Cerebellum (tissue), 4 donors: ENCODE measurements at places on chromosomes 13 and 19.

DNA sequence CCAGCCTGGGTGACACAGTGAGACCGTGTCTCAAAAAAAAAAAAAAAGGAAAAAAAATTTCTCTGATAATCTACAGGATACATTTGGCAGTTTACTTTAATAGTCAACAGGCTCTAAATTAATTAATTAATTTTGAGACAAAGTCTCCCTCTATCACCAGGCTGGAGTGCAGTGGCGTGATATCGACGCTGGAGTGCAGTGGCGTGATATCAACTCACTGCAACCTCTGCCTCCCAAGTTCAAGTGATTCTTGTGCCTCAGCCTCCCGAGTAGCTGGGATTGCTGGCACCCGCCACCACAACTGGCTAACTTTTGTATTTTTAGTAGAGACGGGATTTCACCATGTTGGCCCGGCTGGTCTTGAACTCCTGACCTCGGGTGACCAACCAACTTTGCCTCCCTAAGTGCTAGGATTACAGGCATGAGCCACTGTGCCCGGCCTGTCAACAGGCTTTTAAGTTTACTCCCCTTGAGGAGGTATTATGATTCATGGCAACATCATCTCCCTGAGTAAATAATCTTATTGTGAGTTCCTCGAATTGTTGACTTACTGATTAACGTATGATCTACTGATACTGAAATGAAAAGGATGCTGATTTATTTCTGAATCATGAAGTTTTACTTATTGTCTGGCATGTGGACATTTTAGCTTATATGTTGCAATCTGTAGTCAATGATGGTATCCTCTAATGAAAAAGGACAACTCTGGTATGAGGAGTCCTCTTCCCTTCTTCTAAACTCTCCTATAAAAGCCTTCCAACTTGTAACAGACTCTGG lies 21.3 kb upstream of the MTRF1 start:
- DNase-seq = no peak

DNA sequence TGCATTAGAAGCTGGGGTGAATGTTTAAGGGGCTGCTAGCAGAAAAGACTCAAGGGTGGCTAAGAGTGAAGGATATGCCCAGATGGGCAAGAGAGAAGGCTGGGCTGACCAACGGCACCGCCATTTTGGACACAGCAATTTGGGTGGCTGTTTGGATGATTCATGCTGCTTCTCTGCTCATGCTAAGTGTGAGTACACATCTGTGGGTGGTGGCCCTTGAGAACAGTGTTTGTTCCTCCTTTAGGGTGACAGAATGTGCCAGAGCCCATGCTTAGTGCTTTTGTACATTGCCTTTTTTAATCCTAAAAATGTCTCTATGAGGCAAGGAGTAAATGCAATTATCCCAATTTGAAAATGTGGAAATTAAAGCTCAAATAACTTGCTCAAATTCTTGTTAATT lies 9.8 kb downstream of the CBY2 start:
- DNase-seq = no peak

DNA sequence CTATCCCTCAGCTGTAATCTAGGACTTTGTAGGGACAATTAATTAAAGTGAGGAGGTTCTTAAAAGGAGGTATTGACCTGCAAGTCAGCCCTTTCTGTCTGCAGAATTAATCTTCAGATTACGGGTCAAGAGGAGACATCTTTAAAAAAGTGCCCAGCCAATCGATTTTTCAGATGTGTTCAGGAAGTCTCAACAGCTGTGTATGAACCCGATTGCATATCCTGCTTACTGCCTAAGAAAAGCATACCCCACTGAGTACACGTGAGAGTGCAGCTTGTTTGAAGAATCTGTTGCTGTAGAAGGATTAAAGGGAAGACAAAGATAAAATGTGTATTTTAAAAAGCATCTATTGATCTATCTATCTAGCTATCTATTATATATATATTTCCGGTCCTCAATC lies 1194.5 kb downstream of the UQCRFS1 start:
- DNase-seq = no peak

GRCh38 chr19:1986357-1987162 lies 29.0 kb downstream of the BTBD2 start:
- no peak for DNase-seq

DNA sequence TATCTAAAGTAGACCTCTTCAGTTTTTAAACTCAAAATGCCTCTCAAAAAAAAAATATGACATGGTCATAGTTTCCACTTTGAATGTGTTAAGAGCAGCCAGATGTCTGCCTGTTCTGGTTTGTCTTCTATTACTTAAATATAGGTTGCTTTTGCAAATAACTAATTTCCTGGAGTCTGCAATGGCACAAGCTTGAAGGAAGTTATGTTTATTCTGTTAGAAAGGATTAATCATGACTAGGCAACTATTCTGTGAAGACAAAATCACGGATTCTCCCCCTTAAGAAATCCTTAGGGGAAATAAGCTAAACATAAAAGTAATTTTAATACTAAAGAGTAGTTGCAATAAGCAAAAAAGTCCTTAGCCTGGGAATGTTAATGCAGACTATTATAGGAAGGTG lies 26.3 kb downstream of the SKA3 start:
- no peak for DNase-seq

- no peak for DNase-seq
Measured at GRCh38 chr19:58352760-58353671, at the start of gene A1BG. TSS of gene A1BG (minus strand) at chr19:58353492. CDS start at chr19:58353437, 55 bp downstream.

DNA sequence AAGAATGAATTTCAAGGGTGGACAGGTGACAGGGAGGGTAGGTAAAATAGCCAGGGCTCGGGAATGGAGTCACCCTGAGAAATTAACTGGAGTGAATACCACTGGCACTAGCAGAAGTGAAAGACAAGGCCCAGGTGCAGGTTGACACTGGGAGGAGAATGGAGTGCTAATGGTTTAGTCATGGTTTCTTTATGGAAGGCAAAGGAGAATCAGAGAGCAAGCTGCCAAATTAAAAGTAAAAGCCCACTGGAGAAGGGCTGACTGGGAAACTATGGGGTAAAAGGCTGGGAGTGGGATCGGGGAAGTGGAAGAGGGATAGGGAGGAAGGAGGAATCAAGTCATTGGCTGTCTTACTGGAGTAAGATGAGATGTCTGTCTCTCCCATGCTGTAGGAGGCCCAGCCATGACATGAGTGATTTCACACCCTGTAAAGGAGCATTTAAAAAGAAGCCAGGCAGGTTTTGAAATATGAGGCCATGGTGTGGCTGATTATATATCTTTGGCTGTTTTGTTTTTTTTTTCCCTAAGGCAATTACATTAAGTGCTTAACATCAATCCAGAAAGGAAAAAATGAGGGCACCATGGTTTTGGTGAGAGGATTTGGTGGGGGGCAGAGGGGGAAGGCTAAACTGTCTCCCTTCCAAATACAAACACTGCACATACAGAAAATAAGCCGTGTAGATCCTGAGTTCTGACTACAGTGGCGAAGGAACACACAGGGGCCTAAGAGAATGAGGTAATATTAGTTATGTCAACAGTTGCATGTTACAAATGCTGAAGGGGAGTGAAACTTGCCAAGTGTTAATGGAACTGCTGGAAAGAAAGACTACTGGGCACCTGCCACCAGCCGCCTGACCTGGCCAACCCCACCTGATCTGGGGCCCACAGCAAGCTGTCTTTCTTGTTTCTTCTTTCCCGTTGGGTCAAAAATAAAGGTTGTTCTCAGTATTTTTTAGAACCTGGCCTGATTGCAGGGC lies 183.5 kb upstream of the TSC22D1 start:
- no peak for DNase-seq

GRCh38 chr13:45332036-45332830 lies 8.8 kb downstream of the TPT1 start:
- no peak for DNase-seq

DNA sequence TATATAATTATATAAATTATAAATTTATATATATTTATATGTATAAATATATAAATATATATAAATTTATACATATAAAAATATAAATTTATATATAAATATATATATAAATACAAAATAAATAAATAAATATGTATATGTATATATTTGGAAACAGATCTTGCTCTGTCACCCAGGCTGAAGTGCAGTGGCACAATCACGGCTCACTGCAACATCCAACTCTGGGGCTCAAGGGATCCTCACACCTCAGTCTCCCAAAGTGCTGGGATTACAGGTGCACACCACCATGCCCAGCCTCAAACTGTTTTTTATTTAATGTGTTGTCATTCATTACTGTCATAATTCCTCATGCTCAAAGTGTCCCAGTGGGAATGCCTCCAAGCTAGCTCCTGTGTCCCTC lies 25.2 kb upstream of the PDCD5 start:
- no peak for DNase-seq

DNA sequence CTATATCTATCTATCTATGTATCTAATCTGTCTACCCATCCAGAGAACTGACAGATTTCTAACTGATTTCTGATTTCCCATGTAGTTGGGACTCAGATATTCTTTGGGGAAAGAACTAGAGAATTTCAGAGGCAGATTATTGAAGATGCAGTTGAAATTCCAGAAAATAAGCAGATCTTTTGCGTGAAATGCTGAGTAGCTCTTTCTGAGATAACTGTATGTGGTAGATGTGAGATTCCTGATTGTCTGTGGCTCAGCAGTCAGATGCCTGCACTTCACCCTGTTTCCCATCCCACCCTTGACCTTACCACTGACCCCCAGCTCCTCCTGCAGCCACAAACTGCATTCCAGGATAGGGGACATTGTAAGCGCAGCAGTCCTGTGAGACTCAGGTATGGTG lies 61.5 kb downstream of the DGKH start:
- no peak for DNase-seq

GRCh38 chr19:8210421-8211101 lies 1.4 kb downstream of the CERS4 start:
- no peak for DNase-seq

DNA sequence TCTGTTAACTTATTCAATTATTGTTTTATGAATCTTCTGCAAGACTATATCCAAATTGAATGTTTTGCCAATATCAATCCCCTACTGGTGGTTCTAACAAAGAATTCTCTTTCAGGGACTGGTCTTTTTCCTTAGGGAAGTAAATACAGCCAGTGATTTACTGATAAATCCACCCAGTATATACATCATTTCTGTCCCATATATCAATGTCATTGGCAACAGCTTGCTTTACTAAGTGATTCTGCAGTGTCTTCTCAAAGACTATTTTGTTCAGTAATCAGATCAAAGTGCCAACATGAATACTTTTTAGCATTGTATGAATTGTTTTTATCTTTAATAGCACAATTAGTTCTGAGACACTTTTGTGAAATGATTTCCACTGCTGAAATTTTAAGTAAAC lies 114.0 kb upstream of the OBI1 start:
- no peak for DNase-seq

- no peak for DNase-seq
Measured at GRCh38 chr19:17968362-17968761, 1.5 kb downstream of the KCNN1 start.

DNA sequence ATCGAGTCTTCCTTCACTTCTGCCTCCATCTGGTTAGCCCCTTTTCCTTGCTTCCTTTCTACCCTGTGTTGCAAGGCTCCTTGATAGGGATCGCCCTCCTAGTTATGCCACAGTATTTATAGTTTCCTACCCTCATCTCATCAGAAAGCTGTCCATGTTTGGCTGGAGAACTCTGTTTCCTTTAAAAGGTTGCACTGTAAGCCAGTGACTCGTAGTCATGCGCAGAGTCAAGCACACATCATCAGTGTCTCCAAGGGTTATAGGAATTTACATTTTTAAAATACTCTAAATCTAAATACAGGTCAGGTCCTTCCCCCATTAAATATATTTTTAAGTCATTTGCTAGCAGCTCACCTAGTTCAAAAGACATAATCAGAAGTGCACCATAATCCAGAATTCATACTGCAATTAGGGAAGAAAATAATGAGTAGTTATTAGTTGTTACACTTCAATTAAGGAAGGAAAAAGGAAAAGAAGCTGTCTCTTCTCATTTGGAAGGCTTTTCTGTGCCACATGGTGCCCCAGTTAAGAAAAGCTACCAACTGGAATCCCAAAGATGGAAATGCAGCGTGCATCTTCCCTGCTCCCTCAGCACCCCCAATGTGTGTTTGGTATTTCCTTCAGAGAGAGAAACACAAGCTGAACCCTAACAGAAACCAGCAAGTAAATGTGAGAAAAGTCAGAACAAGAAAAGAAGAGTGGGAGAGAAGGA lies 81.0 kb downstream of the GPR12 start:
- DNase-seq = no peak

DNA sequence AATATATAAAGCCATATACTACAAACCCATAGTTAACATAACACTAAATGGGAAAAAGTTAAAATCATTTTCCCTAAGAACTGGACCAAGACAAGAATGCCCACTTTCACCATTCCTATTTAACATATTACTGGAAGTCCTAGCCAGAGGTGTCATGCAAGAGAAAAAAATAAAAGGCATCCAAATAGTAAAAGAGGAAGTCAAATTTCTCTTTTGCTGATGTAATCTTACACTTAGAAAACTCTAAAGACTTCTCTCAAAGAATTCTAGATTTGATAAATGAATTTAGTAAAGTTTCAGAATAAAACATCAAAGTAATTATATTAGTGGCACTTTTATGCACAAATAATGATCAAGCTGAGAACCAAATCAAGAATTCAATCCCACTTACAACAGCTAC lies 678.9 kb upstream of the SLITRK5 start:
- DNase-seq = no peak

DNA sequence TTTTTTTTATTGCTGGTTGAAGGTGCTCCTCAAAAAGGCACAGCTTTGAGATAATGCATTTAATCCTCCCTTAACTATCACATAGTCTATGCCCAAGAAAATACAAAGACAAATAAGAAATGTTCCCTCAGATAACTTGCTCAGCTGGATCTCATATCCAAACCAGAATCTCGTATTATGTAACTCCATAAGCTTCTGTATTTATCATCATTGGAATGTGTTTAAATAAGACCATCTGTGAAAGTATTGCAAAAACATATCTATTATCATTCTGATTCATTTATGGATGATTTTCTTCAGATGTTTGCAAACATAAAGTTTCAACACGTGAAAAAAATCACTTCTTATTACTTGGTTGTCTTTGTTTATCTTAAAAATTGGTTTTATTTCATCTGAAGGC lies 190.9 kb downstream of the IRS2 start:
- DNase-seq = no peak

DNA sequence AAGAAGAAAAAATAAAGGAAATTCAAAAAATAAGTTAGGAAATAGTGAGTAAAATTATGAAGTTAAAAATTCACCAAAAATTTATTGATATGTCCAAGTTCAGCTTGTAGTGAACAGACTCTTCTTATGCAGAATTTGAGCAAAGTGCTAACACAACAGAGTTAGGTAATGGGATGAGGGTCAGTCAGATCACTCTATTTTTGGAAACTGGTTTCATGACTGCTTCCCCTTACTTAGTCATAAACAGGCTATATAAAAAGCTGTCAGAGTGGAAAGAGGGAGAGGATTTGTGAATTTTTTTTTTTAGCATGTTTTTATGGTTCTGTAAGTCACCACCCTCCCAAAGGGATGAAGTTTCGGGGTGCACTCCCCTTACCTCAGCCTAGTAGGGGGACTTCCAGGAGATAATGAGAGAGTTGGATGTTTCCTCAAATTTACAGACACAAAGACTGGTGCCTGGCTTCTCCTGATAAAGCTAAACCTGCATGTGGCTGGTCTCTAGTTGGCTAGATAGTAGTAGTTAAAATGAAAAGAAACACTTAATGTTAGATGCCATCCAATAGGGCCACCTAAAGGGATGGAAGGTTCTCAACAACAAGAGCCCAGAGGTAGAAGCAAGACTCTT lies 4.5 kb downstream of the CPB2 start:
- no peak for DNase-seq

GRCh38 chr19:1799695-1800342 lies 12.3 kb downstream of the ATP8B3 start:
- no peak for DNase-seq
